ENCODE measurements at places on chromosomes 6 and 20. TPM values are rescaled to one million over a fixed set of nuclear protein-coding genes. Genes with fewer than 3 reads are reported as not detected.

RBPJL gene
- total RNA-seq, result 0.18 TPM

- no peak for DNase-seq
These were observed 66.0 kb upstream of the CDKAL1 start for GRCh38 chr6:20468209-20468608.

- DNase-seq, result no peak
These were observed 703.5 kb downstream of the TFAP2A start for GRCh38 chr6:9711365-9711764.

DNA sequence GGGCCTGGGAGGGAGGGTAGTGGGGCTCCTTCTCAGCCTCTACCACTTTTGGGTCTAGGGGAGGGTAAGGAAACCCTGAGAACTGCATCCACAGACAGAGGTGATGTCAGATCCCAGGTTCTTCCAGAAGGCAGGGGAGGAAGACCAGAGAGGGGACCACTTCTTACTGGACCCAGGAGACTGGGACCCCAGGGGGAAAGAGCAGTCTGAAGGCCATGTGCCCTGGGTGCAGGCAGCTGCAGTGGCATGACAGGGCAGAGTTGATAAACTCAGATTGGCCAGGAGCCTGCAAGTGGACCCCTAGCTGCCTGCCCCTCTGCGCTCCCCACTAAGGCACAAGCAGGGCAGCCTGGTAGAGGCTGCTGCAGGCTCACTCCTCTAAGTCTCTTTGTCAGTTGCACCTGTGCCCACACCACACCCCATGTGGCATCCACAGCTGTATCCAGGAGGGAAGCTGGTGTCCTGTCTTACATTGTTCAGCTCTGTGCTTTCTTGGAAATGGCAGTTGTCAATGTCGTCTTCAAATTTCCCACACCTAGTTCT, 2.7 kb downstream of the CST9L start:
- DNase-seq, result no peak

DNA sequence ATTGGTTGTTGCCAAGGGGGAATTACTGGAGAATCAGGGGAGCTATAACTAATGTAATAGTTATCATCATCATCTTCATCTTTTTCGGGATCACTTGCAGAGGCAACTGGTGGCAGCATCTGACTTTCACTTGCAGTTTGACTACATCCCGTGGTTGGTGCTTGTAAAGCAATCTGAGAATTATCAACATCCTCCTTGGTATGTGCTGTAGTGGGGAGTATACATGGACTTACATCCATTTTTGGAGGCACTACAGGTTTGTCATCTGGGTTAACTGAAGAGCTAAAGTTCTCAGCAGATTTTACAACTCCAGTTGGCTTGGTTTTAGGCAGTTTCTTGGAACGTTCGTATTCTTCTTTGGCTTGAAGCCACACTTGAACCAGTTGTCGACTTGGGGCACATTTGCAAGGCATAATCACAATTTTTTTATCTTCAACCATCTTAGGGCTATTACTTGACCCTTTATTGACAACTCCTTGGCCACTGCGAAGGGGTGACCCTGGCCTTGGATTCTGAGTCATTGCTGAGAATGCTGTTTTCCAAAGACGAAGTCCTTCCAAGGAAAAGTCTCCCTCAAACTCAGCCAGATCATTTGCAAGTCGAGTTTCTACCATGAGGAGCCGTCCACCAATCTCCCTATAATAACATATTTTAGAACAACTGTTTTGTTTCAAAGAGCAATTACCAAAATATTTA, 115.5 kb downstream of the REV3L start:
- no peak for DNase-seq

RRAGD gene
- total RNA-seq, result 27.8 TPM

PPIL6 gene
- 2.2 TPM for total RNA-seq

DACT2 gene
- total RNA-seq, result 3.3 TPM

SLC25A27 gene
- total RNA-seq, result 0.77 TPM

GSTA4 gene
- total RNA-seq, result 3.9 TPM

GRCh38 chr6:75824160-75824559, 75.1 kb downstream of the MYO6 start:
- no peak for DNase-seq

RIN2 gene
- 25.0 TPM for total RNA-seq

- DNase-seq, result no peak
These were observed 3.1 kb upstream of the CCDC167 start for GRCh38 chr6:37502703-37503291.

GRCh38 chr20:56222945-56223344, 25.6 kb upstream of the MC3R start:
- DNase-seq, result no peak

DNA sequence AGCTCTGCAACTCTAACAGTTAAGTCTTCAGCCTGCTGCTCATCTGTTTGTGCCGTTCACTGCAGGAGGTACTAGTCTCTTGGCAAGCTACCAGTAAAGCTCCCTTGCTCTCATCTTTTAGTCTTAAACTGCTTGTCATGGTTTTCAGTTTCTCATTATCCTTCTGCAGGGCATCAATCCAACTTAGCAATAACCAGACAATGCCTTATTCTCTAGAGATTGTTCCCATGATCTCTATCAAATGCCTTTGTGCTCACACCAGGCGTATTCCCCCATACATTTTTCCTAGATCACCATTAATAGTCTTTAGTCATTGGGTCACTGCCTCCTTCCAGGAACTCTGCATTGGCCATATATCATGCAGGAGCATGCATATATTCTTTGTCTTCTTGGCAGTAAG, 171.3 kb downstream of the GRM1 start:
- no peak for DNase-seq

DNA sequence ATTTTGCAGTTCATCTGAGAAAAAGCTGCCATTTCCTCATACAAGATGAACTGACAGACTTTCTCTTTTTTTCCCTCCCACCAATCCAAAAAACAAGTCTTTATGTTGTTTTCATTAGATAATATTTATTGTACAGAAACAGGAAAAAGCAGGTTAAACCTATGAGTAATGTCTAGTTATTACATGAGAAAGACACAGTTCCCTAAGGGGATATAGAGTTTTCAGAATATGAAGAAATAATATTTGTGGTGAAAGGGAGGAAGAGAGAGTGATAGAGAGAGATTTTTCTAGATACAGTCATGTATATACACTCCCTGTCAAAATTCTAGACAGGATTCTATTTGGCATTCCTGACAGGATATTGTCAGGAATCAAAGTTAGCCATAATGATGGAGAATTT, 392.4 kb downstream of the BMP2 start:
- no peak for DNase-seq

DNA sequence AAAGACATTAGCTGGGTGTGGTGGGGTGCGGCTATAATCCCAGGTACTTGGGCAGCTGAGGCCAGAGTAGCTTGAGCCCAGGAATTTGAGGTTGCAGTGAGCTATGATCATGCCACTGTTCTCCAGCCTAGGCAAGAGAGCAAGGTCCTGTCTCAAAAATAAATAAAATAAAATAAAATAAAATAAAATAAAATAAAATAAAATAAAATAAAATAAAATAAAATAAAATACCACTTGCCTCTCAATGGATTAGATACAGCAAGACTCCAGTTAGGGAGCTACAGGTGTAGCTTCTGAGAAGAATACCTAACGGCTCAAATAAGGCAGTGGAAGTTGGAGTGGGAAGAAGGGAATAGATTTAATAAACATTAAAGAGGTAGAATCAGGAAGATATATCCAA, 13.7 kb upstream of the PAK5 start:
- DNase-seq, result no peak

CTAGE9 gene
- total RNA-seq, result 0.15 TPM

GRCh38 chr20:1995531-1996310, 1.9 kb upstream of the PDYN start:
- no peak for DNase-seq

DNA sequence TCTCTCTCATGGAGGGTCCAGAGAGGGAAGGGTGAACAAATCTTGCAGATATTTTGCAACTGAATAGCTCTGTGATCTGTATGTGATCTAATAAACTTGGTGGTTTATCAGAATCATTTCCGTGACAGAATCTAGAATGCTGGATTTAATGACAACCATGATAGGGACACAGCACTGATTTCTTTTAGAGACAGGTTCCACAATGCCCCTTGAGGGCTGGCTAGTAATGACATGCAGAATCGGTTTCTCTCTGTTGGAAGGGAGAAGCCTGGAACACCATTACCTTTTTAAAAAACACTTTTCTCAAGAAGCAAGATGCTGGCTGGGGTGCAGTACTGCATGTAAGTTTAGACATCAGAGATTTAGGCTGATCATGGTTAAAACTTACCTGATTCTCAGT, 313.4 kb downstream of the CDH26 start:
- no peak for DNase-seq

FAM209A gene
- not detected for total RNA-seq

GRCh38 chr6:122733259-122733658, 46.3 kb upstream of the FABP7 start:
- no peak for DNase-seq

DNA sequence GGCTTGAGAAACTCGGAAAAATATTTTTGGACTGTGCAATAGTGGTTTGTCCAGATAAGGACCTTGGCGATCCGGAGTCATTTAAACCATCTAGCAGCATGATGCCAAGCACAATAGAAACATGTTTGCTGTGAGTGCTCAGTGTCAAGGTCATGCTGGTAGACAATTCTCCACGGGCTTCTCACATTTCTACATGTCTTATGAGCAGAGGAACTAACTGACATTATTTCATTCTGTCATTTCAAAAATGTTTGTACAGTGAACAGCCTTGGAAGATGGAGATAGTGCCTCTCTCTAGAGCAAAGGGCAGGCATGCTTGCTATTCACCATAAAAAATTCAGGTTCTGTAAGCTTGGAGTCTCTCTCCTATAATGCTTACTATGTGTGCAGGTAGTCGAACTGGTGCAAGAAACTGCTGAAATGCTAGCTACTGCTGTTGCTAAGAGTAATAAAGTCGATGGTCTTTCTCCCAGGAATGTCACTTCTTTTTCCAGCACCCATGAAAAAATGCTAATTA, 25.4 kb upstream of the CCN2 start:
- no peak for DNase-seq

GRCh38 chr6:93550551-93551276, 131.4 kb upstream of the EPHA7 start:
- DNase-seq, result no peak

TNFRSF6B gene
- not detected for total RNA-seq

GRCh38 chr20:51531141-51531710, 11.3 kb downstream of the NFATC2 start:
- no peak for DNase-seq

DNA sequence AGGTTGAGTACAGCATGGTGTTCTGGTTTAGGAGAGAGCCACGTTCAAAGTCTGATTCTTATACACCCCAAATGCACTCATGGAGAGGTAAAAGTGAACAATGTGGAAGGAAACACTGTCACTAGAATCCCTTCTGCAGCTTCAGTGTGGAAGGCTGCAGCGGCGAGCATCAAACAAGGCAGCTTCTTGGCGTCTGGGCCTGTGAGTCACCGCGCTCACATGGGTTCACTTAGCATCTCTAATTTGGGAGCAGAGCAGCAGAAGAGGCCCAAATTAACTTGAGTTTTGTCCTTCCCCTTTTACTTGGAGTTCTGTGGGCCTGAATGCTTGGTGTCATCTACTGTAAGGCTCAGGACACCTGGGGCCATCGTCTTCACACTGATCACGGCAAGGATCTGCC, 10.9 kb upstream of the E2F1 start:
- DNase-seq, result no peak

APOBEC2 gene
- total RNA-seq, result not detected

DNA sequence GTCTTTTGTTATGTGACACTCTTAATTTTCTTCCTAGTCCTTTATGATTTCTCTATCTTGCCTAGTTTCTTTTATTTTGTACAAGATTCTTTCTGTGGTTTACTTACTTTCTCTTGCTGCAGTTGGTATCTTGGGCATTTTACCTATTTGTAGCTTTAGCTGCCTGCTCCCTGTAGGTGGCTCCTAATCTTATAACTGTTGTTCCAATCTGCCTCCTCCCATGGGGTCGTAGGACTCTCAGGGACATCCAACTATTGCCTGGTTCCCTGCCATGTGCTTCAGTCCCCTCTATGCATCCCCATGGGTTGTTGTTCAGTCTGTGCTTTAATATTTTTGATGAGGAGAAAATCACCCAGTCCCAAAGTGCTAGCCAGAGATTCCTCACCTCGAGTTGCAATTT, 31.4 kb downstream of the RIN2 start:
- DNase-seq, result no peak

DNA sequence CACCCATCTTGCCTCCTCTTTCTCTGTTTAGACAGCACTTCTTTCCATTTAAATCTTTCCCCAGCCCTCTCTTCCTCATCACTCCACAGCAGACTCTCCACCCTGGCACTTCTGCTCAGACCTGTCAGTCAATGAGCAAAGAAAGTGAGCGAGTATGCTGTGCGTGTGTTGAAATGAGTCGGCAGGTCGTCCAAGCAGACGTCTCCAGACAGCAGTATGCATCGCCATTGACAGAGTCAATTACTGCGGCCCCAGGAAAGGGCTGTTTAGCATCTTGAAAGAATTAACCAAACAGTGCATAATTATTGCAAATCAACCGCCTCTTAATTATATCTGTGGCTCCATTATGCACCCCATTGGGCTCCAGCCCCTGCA, 54.8 kb upstream of the KCNG1 start:
- DNase-seq, result no peak

HSPA1L gene
- total RNA-seq, result 2.8 TPM

DNA sequence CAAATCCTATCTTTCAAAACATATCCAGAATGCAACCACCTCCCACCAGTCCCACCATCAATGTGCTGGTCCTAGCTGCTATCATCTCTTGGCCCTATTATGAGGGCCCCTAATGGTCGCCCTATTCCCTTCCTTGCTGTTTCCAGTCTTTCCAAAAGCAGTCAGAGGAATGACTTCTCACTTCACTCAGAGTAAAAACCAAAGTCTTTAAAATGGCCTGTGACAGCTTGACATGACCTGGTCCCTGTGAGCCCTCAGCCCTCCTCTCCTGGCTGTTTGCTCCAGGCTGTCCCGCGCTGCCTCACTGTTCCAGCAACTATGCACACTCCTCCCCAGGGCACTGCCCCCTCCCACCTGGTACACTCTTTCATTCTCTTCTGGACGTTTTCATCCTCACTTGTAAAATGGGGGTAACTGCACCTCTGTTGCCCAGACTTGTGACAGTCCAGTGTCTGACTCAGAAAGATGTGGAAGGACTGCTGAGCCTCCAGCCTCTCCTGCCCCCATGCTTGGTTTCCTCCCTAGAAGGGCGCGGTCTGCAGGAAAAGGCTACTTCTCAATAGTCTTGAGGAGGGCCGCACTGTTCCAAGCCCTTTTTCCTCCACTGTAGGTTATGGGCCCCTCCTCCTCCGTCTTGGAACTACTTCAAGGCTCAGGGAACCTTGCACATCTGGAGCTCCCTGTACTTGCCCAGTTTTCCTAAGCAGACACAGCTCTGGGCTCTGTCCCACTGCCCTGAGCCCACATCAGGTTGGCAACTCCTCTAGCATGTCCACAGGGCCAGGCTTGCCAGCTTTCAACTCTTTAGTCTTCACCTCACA, 64.7 kb downstream of the MYH7B start:
- DNase-seq, result no peak

- DNase-seq, result no peak
These were observed 76.3 kb downstream of the PLCB4 start for GRCh38 chr20:9145142-9145541.

DNA sequence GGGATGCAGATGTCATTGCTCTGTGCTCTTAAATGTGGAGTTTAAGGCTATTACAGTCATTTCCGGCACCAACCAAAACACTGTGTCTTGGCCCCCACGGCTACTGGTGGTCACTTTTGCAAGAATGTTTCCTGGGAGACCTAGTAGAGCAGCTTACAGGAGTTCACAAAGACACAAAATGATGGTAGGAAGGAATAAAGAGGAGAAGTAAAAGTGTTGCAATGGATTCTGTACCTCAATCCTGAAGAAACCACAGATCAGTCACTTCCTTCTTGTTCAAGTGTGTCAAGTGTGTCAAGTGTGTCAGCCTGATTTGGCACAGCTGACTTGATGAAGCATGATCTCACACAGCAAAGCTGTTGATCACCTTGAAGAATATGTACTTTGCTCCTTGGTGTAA, 344.0 kb downstream of the PLCB1 start:
- no peak for DNase-seq

KHDC1L gene
- total RNA-seq, result not detected

All from Panc1 (cell line).